GM18507 (cell line): ENCODE measurements at places on chromosomes 1 and 21.

- DNase-seq: no peak
These were observed 32.5 kb upstream of the SSX2IP start for GRCh38 chr1:84722794-84723193.

GRCh38 chr1:225749706-225750105 lies 27.9 kb upstream of the SRP9 start:
- DNase-seq: no peak

DNA sequence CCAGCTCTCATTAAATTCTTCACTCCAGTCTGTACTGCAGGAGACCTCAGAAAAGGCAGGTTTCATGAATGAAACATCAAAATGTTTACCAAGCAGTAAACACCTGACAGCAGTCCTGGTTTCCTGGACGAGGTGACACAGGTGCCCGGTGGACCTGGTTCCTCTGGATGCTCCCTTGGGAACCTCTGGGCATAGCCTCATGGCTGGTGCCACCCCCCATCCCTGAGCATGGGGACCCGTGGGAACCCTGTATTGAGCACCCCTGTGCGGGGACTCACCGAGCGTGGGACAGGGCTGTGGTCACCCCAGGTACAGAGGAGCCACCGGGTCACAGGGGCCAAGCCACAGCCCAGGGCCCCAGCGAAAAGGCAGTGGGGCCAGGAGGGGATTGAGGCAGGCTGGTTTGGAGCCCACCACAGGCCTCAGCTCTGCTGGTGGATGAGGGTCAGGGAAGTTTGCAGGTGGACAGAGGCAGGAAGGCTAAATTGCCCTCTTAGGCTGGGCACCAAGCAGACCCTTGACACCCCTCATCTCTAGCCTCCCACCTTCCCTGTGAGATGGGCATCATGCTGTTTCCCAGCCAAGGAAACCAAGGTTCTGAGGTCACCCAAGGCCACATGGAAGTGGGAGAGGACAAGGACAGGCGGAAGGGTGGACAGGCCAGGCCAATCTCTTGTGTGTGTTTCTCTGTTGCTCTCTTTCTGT lies 158.4 kb downstream of the PTPRU start:
- DNase-seq: no peak

DNA sequence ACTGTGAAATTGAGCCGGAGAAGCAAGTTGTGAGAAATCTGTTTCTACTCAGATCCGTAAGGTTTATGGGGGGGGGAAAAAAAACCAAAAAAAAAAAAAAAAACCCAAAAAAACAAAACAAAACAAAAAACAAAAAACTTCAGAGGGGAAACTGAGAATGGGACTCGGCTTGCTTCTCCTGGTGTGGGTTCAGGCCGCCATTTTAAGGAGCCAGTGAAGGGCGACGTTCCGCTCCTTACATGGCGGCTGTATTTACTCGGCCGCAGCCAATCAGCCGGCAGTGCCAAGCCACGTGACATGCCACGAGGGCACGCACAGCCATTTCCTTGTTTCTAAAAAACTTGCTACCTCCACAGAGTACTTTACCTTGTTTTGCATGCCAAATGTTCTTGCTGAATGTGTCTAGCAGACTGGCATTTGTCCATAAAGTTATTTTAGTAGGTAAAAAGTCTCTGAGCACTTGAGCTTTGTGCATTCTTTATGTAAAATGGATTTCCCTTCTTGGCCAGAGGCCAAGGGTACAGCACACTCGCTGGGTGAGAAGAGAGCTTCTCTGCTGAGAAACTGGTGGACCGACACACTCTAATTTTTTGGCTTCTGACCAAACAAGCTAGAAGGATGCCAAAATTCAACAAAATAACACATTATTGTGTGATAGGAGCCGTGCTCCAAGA lies 101.8 kb downstream of the NFIA start:
- DNase-seq: no peak

- peak; percentile 12 for DNase-seq
These were observed 356.0 kb downstream of the HHAT start for GRCh38 chr1:210684466-210685294.

- DNase-seq: no peak
These were observed 42.8 kb downstream of the RCSD1 start for GRCh38 chr1:167672831-167673230.

- no peak for DNase-seq
These were observed 91.3 kb downstream of the RWDD3 start for GRCh38 chr1:95325349-95325748.

DNA sequence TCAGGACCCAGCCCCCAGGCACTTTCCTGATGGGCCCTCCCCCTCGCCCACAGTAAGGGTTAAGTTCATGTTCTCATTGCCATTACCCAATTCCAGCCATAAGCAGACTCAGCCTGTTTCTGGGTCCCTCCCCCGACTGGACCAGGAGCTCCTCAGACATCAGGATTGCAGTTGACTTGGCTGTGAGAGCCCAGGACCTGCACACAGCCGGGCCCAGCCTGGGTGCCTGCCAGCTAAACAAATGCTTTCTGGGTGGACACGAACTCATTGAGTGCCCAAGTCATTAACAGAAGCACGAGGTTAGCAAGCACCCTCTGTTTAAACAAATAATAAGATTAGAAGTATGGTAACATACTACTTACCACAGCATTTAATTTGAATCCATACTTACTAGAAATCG lies 147.9 kb upstream of the POU3F1 start:
- DNase-seq: no peak
